CD4-positive, alpha-beta T cell (primary cell): ENCODE measurements at places on chromosomes 7 and 10.

DNA sequence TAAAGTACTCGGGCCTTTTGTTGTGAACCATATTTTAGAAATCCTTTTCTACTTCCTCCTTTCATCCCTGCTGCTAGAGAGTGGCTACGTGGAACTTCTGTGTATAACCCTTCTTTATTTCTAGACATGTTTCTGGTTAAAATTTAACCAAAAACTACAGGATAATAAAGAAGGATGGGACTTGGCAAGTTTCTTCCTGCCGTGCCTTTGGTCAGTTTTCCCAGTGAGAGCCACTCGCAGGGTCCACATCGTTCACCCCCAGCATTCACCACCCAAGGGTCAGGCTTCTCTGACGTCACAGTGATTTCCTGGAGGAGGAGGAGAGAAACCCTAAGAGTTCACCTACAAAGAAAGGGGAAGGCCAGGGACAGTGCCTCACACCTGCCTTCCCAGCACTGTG, 45.4 kb downstream of the NKX6-2 start:
- no peak for DNase-seq

DNA sequence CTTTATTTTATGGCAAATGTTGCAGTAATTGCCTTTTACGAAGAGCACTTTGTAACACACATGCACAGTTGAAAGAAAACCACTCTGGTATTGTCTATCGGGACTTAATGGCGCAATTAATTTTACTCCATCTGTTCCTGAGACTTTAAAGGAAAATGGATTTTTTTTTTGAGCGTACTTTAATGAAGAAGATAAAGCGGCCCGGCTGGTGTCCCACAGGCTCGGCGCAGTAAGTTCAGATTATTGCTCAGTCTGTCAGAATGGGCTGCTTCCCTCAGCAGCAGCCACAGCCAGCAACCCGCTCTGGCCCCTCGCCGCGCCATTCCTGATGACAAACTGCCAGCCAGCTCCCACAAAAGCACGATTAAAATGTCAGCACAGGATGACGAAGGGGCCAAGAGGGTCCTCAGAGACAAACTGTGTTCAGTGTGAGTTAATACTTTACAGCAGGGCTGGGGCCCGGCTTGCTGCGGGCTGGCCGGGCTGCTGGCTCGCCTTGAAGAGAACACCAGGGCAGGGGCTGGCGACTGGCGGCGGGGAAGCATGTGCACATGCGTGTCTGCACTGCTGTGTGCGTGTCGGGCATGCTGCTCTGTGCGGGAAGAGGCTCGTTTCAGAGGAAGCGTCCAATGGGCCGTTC, 501.0 kb upstream of the GALNT17 start:
- no peak for DNase-seq

GRCh38 chr10:120503689-120504088, 46.7 kb downstream of the PLPP4 start:
- no peak for DNase-seq

GRCh38 chr10:72145657-72146056, 57.3 kb upstream of the SPOCK2 start:
- no peak for DNase-seq

- DNase-seq: no peak
Observed at GRCh38 chr7:36379831-36380504, 9.7 kb upstream of the ANLN start.
